Uterus (tissue), 4 donors: ENCODE measurements at places on chromosomes 3 and 15. TPM values are rescaled to one million over a fixed set of nuclear protein-coding genes. Genes with fewer than 3 reads are reported as not detected.

Gene GJD2
- total RNA-seq = not detected

Gene TGM5
- total RNA-seq = not detected

Gene ZNF710
- 11.0 TPM for total RNA-seq

Gene GRM7
- total RNA-seq = 0.51 TPM

Gene TF
- not detected for total RNA-seq

Gene RHCG
- total RNA-seq = 0.58 TPM

Gene DOCK3
- 1.6 TPM for total RNA-seq

Gene GOLGA8R
- 0.29 TPM for total RNA-seq
